ENCODE measurements at places on chromosomes 11 and 22.

DNA sequence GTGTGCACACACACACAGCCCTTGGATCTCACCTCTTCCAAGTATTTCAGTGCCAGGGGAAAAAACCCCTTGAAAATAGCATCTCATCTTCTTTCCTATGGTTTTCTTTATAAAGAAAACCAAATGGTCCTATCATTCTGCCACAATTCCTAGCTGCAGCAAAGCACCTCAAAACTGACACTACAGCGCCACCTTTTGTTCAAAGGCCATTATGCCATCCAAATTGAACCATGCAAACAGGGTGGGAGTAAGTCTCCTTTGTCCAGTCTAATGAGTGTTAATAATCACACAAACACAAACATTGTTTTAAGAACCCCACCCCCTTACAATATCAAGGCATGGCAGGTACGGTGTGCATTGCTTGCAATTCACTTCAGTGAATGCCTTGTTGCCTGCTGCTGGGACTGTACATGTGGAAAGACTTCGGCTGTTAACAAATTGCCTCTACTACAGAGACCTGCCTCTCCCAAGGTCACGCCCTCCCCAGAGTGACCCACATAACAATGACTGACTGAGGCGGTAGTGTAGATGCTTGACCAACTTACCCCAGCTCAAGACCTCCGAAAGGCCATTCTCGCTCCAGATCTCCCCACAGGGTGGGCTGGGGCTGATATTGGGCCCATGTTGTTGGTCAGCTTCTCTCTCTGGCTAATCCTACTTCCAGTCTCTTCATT is 31.7 kb downstream of the FAM181B start:
- peak; percentile 50 for DNase-seq

GRCh38 chr11:18704698-18705097 is 6.1 kb downstream of the TMEM86A start:
- DNase-seq = no peak

DNA sequence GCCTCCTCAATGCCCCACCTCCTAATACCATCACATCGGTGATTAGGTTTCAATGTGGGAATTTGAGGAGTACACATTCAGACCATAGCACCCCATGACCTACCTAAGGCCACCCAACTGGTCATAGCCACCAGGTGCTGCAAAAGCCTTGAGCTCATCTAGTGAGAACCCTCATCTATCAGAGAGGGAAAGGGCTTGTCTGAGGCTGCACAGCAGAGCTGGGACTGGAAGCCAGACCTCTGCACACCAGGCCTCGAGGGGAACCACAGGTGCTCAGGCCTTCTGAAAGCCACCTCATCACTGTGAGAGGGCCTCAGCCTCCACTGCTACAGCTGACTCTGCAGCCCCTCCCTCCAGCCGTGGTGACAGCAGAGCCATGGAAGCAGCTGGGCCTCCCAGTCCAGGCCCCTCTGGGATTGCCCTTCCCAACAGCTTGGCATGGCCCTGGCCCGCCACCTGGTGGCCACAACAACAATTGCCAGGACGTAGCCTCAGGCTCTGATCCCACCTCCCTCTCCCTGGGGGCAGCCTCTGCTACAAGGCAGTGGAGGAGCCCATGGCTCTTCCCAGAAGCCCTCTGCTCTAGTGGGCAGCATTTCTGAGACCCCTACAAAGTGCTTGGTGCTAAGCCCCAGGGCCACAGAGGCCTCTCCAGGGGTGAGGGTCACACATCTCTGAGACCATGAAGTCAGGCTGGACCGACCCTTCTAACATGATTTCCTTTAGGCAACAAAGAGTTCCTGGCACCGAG is 41.0 kb upstream of the PRDM11 start:
- DNase-seq = peak; percentile 83

- DNase-seq = no peak
Observed at GRCh38 chr11:116928102-116928777, 90.8 kb upstream of the APOA1 start.

DNA sequence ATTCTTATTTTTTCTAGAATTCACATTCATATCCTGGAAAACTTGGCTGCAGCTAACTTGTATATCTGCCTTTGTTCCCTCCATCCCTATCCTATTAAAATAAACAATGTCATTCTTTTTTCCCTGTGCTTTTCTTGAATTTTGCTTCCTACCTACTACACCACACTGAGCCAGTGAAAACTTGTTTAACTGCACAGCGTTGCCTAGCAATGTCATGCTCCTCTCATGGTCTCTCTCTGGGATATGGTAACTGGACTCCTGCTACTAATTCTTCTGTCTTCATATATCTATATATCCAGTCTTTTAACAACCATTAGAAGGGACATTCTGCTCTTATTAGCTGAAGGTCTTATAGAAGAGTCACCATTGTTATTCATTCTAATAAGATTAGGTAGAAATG is 434.4 kb downstream of the METTL15 start:
- DNase-seq = no peak

- no peak for DNase-seq
Observed at GRCh38 chr11:122201106-122201505, 85.1 kb upstream of the BLID start.

DNA sequence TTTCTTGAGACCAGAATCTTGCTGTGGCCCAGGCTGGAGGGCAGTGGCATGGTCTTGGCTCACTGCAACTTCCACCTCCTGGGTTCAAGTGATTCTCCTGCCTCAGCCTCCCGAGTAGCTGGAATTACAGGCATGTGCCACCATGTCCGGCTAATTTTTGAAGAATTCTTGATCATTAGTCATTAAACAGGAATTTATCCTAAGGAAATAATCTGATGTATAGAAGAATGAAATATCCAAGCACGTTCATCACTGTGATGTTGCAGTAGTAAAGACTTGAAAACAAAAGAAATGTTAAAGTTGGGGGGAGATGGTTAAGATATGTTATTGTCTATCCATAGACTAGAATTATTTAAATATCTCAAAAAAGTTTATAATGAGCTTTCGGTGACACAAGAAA is 23.6 kb downstream of the CBL start:
- no peak for DNase-seq

DNA sequence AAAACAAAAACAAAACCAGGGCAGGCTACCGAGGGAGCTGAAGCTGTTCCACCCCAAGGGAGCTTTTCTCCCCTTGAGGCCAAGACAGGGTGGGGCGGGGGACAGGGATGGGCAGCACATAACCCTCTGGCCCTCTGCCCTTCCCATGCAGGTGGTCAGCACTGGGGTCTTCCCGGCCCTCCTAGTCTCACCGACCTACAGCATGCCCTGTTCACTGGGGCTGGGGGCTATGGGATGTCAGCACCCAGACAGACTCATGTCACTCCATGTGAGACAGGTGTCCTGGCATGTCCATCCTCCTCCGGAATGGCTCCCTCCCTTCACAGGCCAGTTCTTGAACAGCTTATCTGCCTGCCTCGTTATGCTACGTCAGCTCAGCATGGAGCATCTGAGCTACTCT is 51.7 kb downstream of the DSCAML1 start:
- DNase-seq = no peak

- no peak for DNase-seq
Observed at GRCh38 chr11:101003468-101003867, 126.1 kb downstream of the PGR start.

- no peak for DNase-seq
Observed at GRCh38 chr22:48981371-48982061, 846.2 kb downstream of the BRD1 start.

- DNase-seq = no peak
Observed at GRCh38 chr22:46539169-46539568, 1.7 kb upstream of the CELSR1 start.

Measured in NCI-H446 treated with DMSO at 0.1 percent for 48 hours (cell line).